ENCODE measurements at places on chromosomes 1 and 21.

DNA sequence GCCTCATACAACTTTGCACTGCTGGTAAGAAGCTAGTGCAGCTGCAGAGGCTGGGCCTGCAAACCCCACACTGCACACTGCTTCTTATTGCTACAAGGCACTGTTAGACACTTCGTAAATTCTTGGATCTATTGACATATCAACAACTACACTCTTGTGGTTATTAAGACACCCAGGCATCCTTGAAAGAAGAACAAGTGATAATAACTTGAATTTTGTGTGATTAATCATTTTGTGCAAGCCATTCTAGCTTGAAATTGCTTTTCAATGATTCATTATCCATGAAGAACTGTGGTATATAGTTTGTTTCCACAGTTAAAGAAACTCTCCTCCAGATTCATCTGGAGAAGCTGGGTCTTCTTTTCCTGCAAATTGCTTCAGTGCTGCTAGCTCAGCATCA is 33.7 kb upstream of the IFI44L start:
- DNase-seq, result no peak

DNA sequence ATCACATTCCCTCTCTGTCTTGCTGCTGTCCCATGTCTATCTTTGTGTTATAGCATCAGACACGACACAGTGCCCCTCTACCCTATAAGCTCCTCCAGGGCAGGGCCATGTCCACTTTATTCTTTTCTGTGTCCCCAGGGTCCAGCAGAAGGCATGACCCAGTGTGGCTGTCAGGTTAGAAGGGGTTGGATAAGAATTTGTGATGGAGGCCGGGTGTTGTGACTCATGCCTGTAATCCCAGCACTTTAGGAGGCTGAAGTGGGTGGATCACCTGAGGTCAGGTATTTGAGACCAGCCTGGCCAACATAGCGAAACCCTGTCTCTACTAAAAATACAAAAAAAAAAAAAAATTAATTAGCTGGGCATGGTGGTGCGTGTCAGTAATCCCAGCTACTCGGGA is 26.3 kb upstream of the RNF19B start:
- no peak for DNase-seq

DNA sequence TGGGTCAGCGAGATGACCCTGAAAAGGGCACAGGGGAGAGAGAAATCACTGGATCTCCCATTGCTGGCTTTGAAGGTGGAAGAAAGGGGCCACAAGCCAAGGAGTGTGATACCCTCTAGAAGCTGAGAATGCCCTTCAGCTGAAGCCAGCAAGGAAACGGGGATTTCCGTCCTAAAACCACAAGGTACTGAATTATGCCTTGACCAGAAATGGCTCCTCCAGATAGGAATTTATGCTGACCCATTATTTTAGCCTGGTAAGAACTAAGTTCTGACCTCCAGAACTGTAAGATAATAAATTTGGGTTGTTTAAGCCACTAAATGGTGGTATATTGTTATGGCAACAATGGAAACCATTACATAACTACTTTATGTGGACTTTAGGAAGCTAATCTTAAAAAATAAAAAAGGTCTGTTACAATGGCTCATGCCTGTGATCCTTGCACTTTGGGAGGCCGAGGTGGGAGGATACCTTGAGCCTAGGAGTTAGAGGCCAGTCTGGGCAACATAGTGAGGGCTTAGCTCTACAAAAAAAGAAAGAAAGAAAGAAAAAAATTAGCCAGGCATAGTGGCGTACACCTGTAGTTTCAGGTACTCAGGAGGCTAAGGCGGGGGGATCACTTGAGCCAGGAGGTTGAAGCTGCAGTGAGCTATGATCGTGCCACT is 3.6 kb upstream of the H6PD start:
- DNase-seq, result no peak

DNA sequence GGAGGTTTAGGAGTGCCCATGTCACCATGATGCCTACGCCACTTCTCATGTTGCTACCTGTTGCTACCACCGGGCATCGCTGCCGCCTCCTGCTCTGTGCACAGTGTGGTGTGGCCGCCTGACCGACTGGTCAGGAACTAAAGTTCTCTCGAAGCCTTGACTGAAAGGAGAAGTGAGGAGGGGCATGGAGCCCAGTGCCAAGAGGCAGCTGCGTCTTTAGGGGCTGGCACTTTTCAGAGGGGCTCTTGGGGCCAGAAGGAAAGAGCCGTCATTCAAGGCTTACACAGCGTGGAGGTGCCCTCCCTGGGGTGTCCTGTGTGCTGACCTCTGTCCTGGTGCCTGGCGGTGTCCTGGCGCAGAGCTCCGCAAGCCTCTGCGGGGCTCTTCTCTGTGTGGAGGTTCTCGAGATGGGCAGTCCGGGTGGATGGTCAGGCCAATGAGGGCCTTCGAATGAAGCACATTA is 57.2 kb downstream of the ADARB1 start:
- no peak for DNase-seq

GRCh38 chr1:66273656-66274055 is 260.3 kb upstream of the SGIP1 start:
- DNase-seq, result no peak

Measured in COR-L47 (cell line).